ENCODE measurements at places on chromosomes 4 and X.

DNA sequence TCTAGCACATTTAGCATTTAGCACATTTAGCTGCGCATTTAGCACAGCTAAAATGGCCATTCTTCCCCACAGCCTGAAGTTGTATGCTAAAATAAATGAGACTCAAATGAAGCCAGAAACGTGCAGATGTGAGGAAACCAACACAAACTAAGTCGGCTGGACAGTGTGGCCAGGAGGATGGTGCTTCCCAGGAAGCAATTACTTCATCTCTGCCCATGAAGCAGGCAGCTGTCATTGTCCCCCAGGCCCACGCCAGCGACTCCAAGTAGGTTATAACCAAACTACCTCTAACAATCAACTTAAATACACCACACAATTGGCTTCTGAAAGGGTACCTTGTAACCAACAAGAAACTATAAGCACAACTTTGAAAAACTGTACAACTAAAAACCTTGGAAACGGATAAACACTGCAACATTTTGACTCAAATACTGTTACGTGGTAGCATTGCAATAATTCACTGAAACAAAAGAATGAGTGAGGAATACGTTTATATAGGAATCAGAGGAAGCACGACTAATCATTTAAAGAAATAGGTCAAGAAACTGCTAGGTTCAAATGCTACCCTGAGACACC is 39.2 kb downstream of the AFAP1 start:
- no peaks in the 10 kb centered on the region for H3K36me3 ChIP-seq
- H3K4me1 ChIP-seq = no peaks in the 10 kb centered on the region
- H3K27me3 ChIP-seq = no peaks in the 10 kb centered on the region

DNA sequence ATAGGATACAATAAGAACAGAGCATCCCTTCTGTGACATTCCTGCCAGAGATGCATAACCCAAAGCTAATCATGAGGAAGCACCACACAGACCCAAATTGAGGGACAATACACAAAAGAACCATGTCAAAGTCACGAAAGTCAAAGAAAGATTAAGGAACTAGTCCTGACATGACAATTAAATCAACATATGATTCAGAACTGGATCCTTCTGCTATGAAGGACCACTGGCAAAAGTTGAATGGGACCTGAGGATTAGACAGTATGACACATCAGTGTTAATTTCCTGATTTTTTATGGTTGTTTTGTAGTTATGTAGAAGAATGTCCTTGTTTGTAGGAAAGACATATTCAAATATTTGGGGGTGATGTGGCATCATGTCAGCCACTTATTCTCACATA is 13.9 kb downstream of the ACOT9 start:
- H3K4me1 ChIP-seq = no peaks in the 10 kb centered on the region
- no peaks in the 10 kb centered on the region for H3K27me3 ChIP-seq
- DNase-seq = no peak
- H3K36me3 ChIP-seq = peaks cover 5% of the 10 kb centered on the region
- H3K27ac ChIP-seq = no peak overlapping the region

- H3K36me3 ChIP-seq = no peaks in the 10 kb centered on the region
- peaks cover 14% of the 10 kb centered on the region for H3K4me1 ChIP-seq
- H3K27me3 ChIP-seq = peaks cover 12% of the 10 kb centered on the region
- no peak within 1 kb of the TSS for H3K27ac ChIP-seq
Measured at GRCh38 chr4:127782275-127783025, at the start of gene HSPA4L. HSPA4L (plus strand) TSS chr4:127782322; CDS start chr4:127782551, 229 bp downstream.

- no peak for DNase-seq
- H3K36me3 ChIP-seq = no peaks in the 10 kb centered on the region
- peaks cover 26% of the 10 kb centered on the region for H3K4me1 ChIP-seq
- H3K27ac ChIP-seq = no peak overlapping the region
- no peak overlapping the region for H3K4me3 ChIP-seq
- no peaks in the 10 kb centered on the region for H3K27me3 ChIP-seq
Measured at GRCh38 chr4:122542411-122543236, 78.2 kb downstream of the IL21 start.

GRCh38 chr4:30256116-30256832 is 463.9 kb upstream of the PCDH7 start:
- H3K27ac ChIP-seq = no peak overlapping the region
- DNase-seq = no peak
